ENCODE measurements at places on chromosomes 12 and 14.

GRCh38 chr12:108939594-108939993 is 59.7 kb downstream of the DAO start:
- no peak for DNase-seq

DNA sequence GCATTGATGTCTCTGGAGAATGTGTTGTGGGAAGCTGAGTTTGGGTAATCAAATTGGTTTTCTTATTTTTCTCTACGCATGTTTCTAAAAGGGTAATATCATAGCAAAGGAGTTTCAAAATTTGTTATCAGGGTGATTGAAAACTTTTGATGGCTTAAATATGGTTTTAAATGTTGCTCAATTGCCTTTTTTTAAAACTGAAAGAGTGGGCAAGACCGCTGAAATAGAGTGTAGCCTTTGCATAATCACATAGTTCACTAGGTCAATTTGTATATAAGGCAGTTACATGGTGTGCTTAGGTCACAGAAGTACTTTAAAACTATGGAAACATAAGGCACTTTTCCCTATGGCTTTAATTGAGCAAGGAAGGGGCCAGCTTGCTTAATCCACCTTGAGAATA is 167.4 kb downstream of the SNAPC1 start:
- no peak for DNase-seq

DNA sequence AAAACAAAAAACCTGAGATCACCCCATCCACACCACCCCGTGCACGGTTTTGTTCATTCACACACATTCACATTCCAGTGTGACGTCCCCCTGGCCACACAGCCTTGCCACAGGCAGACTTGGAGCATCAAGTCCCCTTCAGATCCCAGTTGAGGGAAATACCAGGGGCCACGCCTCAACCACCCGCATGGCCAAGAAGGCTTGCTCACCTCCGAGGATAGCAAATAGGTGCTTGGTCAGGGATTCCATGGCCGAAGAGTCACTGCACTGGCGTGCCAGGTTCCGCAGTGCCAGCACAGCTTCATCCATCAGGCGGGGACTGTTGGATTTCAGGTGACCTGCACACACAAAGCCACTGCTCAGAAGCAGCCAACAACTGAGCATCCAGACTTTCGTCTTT is 19.0 kb downstream of the GCN1 start:
- DNase-seq: no peak

GRCh38 chr12:19719672-19720071 is 280.4 kb downstream of the AEBP2 start:
- no peak for DNase-seq

DNA sequence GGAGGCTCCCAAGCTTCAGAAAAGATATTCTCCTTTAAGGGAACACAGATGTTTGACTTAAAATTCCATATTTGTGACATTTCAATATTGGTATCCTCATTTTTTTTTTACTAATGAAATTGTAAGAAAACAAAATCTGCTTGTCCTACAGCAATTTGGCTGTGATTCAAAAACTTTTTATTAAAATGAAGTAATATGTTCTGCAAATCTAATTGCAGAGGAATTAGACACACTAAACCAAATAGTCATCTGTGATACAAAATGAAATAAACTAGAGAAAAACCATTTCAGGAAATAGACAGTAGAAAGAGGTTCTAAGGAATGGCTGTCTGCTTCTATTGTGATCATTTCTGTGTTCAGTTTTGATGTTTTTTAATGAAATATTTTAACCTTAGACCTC is 50.1 kb upstream of the HIF1A start:
- DNase-seq: no peak

GRCh38 chr12:52899338-52900035 is 5.4 kb downstream of the KRT8 start:
- no peak for DNase-seq

GRCh38 chr12:80353254-80353653 is 90.8 kb upstream of the PTPRQ start:
- no peak for DNase-seq

- no peak for DNase-seq
Measured at GRCh38 chr12:75177997-75178396, 31.6 kb downstream of the KCNC2 start.

DNA sequence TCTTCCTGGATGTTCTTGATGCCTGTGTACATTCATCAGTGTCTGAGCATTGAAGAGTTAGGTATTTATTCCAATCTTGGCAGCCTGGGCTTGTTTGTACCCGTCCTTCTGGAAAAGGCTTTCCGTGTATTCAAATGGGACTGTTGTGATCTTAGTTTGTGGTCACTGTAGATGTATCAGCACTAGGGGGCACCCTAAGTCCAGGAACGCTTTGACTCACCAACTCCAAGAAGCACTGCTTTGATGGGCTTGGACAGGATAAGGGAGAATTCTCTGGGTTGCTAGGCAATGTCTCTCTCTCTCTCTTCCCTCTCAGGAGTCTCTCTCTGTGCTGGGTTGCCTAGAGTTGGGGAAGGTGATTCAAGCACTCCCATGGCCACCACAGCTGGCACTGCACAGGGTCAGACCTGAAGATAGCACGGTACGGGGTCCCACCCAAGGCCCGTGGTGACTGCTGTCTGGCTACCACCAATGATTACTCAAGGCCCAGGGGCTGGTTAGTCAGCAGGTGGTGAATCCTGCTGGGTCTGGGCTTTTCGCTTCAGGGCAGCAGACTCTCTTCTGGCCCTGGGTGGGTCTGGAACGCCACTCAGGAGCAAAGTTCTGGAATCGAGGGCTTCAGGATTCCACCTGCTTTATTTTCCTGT is 211.1 kb upstream of the RGS6 start:
- DNase-seq: no peak

GRCh38 chr12:78316136-78316535 is 485.4 kb downstream of the NAV3 start:
- no peak for DNase-seq

- no peak for DNase-seq
Measured at GRCh38 chr12:54700301-54700700, 52.1 kb upstream of the DCD start.

- DNase-seq: no peak
Measured at GRCh38 chr12:105977652-105978051, 161.1 kb downstream of the NUAK1 start.

- no peak for DNase-seq
Measured at GRCh38 chr14:29462321-29462720, 465.3 kb downstream of the PRKD1 start.

DNA sequence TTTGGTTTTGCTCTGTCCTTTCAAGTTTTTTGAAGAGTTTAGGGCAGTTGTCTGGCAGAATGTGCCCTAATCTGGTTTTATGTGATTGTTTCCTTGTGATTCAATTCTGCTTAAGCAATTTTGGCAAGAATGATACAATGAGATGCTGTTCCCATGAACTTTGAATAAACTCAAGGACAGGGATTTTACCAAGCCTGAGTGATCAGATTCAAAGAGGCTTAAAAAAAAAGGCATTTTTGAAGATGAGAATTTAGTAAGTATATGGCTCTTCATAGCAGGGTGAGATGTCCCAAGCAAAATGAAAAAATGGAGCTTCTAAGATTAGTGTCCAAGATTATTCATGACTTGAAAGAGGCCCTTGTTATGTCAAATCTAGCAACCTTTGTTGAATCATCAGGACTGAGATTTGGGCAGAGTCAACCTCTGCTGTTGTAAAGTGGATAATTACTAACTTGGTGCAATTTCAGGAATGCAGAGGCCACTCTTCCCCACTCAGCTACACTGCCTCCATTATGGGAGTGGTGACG is 180.6 kb upstream of the NUDT4 start:
- no peak for DNase-seq

DNA sequence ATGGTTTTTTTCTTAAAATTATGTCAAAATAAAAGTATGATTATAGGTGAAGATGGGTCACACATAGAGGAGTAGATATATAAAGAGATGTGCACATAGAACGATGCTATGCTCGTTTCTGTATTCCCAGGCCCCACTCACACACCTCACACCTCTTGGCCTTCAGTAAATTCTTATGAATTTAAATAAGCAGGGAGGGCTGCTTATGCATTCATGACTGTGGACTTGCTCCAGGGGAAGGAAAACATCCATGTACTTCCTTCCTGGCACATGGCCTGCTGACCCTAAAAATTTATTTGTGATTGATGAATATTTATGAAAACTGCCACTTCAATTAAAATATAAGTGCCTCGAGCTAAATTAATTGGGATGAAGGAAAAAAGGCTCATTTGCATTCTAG is 1306.7 kb upstream of the TMEM132C start:
- DNase-seq: no peak

- DNase-seq: peak; percentile 12
Measured at GRCh38 chr12:47317175-47317915, 237.6 kb upstream of the AMIGO2 start.

DNA sequence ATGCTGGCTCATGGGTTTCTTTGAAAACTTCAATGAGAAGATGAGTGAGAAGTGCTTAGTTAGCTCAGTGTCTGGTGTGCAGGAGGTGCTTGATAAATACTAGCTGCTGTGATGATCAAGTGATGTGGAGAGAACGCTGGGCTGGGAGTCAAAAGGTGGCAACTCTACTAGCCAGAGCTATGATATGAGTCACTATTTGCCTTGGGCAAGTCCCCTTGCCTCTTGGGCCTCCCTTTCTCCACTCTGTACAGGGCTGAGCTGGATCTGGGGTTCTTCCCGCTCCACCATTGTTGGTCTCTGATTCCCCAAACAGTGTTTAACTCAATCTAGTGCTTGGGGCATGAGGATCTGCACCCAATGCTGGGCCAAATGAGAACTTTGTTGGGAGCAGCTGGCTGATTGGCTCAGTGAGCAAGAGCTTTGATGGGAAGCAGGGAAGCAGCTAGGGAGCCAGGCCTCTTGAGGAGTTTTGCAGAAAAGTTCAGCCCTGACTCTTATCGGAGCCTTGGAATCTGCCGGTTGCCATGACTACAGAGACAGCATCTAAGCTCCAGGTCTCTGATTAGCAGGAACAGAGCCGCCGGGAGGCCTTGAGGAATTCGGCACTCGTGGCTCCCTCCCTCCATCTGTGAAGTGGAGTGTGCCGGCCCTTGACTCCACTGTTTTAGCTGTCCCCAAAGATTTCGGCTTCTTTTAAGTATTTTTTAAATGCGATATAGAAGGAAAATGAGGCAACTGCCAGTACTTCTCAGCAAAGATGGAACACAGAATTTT is 82.1 kb upstream of the HSPB8 start:
- no peak for DNase-seq

GRCh38 chr14:104708606-104709268 is 15.3 kb upstream of the ADSS1 start:
- peak; percentile 66 for DNase-seq

- no peak for DNase-seq
Measured at GRCh38 chr14:50978888-50979287, 34.6 kb upstream of the PYGL start.

GRCh38 chr12:65414526-65414925 is 136.0 kb downstream of the MSRB3 start:
- DNase-seq: no peak

DNA sequence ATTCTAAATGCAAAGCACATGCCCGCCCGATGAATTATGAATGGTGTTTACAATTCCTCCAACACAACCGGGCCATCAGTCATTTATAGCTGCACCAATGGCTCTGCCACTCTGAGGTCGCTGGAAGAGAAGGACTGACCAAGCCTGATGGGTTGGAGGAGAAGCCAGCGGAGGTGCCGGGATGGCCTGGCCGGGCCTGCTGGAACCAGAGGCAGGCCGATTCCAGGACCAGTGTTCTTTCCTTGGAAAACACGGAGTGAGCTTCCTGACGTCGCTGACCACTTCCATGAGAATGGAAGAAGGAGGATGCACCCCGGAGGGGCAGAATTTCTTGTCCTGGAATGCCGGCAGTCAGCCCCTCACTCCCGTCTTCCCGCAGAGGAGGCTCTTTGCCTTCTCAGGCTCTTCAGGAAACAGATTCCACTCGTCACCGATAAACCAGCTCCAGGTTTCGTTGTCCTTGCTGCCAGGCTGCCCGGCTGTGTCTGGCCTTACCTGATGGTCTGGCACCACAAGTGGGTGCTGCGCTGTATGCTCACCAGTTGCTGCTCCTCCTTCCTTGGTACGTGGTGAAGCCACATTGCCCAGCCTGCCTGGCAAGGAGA is 358.5 kb upstream of the SFSWAP start:
- no peak for DNase-seq

GRCh38 chr12:76312315-76312714 is 35.9 kb downstream of the BBS10 start:
- DNase-seq: no peak

DNA sequence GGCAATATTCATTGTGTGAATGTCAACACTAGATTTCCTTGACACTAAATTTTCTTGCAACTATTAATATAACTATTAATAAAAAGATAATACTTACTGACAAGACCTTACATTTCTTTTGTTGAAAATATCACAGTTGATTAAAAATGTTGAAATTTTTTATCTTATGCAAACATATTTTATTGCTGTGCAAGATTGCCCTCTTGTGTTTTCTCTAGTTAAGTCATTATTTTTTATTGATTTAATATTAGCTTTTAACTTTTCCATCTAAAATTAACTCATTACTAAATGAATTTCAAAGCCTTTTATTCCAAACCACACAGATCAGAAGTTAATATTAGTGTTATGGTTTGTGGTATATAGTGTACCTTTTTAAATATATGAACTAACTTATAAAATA is 11.7 kb upstream of the NAA30 start:
- no peak for DNase-seq

GRCh38 chr14:77508249-77508648 is 9.6 kb upstream of the ISM2 start:
- no peak for DNase-seq

- no peak for DNase-seq
Measured at GRCh38 chr12:104828015-104828414, 130.1 kb downstream of the SLC41A2 start.

DNA sequence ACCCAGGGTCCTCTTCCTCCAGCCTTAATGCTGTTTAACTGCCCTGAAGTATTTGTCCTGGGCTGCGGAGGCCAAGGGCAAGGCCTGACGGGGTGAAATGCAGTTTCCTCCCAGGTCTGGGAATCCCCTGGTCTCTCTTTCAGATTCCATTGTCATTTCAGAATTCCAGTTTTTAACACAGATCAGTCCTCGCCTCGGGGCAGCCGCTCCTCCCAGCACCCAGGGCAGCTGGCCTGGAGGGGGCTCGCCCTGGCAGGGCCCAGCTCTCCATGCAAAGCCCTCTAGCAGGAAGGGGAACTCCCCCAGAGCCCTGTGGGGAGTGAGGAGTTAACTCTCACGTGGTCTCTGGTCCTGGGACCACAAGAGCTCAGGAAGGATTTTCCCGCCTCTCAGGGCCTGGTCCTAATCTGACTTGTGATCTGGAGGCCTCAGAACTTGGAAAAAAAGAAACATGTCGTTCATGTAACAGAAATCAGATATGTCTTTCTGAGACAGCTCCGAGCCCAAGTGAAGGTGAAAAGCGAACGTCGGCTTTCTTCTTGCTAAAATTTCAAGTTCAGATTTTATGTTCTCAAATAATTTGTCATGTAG is 265.6 kb upstream of the SFSWAP start:
- no peak for DNase-seq

DNA sequence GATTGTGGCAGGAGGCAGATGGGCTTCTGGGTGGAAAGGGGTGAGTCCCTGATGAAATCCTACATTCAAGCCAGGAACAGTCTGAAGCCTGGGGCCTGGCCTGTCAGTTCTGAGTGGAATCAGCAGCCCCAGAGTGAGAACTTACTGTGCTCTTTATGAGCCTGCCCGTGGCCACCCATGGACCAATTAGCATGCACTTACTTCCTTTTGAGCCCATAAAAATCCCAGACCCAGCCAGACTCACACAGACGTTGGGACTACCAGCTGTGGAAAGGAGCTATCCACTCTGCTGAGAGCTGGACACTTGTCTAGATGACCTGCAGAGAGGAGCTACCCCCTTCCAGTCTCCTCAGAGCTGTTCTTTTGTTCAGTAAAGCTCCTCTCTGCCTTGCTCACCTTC is 104.5 kb downstream of the MNAT1 start:
- no peak for DNase-seq

- DNase-seq: no peak
Measured at GRCh38 chr12:82523996-82524395, 162.7 kb upstream of the TMTC2 start.

Measured in hematopoietic multipotent progenitor cell (in vitro differentiated cells).